ENCODE measurements at places on chromosomes 5 and 9.

GRCh38 chr9:5630081-5630507 is 1.2 kb downstream of the RIC1 start:
- DNase-seq: no peak

GRCh38 chr9:97625620-97626019 is 7.5 kb downstream of the TSTD2 start:
- no peak for DNase-seq

- no peak for DNase-seq
These were observed 60.3 kb downstream of the RICTOR start for GRCh38 chr5:39013938-39014337.

DNA sequence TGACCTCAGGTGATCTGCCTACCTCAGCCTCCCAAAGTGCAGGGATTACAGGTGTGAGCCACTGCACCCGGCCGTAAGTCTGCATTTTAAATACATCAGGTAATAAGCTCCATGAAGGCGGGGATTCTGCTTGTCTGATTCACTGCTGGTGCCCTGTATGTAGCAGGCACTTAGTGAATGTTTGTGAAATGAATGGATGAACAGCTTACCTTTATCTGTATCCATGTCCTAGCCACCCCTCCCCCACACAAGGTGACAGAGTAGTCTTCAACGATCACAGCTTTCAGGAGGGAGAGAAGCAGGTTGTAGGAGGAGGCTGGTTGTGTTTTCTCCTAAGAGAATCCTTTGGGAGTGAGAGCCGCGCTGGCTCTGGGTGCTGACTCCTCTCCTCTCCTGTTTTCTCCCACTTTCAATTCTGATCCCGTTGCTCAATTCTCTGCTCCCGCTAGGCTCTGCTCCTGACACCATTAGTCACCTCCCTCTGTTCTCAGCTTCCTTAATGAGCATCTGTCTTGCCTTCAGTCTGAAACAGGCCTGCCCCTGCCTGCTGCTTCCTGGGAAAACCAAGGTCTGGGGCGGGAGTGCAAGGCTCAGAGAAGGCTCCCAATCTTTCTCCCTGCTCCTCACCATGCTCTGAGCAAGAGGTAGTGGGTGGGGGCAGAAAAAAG is 88.8 kb upstream of the CTNNA1 start:
- DNase-seq: no peak

DNA sequence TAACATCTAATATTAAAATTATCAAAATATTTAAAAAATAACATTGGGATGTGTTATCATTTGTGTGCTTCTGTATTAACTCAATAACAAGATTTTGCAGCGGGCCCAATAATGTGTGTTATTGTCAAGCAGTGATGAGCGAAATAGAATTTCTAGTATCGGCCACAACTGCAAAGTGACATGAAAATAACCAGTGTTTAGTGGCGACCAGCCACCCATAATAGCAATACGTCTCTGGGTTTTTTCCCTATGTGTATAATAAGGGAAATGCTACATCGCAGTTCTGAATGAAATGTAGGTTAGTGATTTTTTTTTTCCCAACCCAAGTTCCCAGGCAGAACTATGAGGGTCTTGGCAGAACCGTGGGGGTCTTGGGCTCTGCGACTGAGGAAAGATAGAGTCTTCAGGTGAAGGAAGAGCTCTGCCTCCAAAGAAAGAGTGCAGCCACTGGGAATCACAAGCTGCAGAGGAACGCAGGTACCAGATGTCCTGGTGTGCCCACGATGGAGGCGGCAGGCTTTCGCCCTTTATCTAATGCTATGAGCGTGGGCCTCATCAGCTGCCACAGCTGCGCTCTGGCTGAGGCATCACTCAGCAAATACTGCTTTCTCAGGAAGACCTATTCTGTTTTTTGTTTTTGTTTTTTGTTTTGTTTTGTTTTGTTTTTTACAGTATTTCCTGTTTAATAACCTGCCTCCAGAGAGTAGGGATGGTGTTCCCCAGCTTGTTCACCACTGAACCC is 235.0 kb downstream of the ROR2 start:
- DNase-seq: no peak

DNA sequence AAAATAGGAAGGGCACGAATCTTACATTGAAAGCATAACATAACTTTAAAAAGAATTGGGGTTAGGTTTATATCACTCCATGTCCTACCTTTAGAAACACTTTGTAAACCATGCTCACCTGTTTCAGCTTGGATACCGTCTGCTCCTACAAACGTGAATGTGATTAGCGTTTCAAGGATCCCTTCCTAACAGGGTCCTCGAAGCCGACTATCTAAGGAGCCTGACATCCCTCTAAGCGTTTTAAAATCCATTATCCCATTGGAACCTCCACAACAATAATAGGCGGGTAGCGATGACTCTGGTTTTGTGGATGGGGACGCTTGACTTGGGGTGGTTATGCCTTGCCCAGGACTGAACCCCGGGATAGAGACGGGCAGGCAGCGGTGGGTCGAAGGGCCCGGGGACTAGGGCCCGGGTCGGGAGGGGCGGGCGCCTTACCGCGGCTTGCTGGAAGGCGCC is 937 bp downstream of the SVEP1 start:
- DNase-seq: no peak

DNA sequence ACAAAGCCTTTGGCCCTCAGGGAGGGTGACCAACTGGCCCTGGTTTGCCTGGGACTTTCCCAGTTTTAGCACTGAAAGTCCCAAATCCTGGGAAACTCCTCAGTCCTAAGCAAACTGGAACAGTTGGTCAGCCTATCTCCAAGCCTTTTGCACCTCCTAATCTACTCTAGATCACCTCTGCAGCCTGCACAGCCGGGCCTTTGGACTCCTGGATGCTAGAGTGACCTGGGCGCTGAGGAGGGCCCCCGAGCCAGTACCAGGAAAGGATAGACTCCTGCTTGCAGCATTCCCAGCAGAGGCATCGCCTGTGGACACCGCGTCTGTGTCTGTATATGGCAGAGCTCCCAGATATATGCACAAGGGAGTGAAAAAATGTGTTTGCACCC is 15.1 kb downstream of the IRF1 start:
- DNase-seq: no peak

DNA sequence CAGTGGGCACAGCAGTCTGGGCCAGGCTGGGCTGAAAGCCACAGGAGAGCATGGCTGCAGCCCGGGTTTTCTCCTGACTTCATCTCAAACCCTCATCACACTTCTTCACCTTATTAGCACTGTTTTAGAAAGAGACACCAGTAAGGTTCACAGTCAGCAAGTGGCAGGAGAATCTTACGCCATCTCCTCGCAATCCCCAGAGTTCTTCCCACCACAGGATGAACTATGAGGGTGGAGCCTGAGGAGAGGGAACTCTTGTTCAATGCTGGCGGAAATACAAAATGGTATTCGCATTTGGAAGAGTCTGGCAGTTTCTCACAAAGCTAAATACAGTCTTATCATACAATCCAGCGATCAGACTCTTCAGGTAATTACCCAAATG is 14.7 kb downstream of the BICD2 start:
- no peak for DNase-seq

DNA sequence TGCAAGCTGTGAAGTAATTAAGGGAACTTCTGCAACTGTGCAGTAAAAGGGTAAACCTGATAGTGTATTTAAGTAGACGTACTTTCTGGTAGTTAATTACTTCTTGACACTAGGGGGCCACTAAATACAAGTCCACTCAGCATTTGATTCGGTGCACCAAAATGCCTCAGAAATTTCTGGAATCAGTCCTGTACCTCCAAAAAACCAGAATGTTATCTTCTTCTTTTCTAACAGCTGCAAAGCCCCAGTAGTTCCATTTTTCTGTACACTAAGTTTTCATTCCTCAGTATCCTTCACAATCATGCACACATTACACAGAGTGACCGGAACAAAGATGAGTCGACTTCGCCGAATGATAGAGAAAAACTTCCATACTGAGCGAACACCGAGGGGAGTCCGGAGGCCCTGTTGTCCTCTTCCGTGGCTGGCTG is 484 bp downstream of the GFM2 start:
- no peak for DNase-seq

DNA sequence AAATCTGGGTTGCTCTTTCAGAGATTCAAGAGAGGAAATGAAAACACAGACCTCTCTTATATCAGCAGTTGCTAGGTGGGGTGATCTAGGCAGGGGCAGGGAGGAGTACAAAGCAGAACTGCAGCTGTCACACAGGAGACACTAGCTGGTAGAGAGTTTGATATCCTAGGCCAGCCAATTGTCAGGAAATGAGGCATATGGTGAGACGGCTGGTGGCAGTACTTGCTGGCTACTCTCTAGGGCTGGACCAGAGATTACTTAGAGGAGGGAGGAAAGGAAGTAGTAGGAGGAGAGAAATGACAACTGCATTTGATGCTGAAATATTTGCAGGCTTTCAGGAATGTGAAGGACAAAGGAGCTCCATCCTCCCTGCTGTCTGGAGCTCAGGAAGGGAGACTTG is 113.8 kb downstream of the TRIM32 start:
- DNase-seq: no peak

GRCh38 chr5:57566914-57567313 is 84.3 kb upstream of the ACTBL2 start:
- DNase-seq: peak; percentile 8

DNA sequence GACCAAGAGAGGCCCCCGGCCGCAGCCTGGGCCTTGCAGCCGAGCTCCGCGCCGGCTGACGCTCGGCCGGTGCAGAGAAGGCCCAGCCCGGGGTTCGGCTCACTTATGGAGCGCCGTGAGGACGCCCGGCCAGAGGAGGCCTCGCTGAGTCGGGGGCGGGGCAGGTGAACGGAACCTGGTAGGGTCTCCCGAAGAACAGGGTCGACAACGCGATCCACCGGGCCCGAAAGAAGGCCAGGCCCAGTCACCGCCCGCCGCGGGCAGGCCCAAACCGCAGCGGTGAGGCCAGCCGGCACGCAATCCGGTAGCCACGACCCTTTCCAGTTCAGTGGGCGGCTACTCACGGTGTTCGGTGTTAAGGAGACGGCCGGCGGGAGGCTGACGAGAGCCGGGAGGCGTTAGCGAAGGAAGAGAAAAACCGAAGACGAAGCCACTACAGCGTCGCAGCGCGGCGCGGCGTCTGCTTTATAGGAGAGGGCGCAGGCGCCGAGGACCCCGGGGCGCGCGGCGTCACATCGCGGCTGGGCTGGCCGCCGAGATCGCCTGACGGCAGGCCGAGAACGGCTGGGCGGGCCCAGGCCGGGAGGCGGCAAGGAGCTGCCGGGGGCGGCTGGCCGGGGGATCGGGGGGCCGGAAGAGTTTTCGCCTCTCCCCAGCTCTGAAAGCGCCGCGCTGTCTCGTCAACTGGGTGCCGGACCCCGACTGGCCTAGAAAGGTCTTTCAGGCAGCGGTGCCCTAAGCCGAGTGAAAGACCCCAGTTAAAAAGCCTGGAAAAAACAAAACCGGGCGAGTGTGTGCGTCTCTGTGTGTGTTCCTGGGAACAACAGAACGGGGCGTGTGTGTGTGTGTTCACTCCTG is at the start of gene SKP1:
TSS of gene SKP1 (minus strand) at position 440 of the 858 bp plus-strand sequence. CDS start 2,928 bp downstream, outside the sequence.
- DNase-seq: peak; percentile 82

DNA sequence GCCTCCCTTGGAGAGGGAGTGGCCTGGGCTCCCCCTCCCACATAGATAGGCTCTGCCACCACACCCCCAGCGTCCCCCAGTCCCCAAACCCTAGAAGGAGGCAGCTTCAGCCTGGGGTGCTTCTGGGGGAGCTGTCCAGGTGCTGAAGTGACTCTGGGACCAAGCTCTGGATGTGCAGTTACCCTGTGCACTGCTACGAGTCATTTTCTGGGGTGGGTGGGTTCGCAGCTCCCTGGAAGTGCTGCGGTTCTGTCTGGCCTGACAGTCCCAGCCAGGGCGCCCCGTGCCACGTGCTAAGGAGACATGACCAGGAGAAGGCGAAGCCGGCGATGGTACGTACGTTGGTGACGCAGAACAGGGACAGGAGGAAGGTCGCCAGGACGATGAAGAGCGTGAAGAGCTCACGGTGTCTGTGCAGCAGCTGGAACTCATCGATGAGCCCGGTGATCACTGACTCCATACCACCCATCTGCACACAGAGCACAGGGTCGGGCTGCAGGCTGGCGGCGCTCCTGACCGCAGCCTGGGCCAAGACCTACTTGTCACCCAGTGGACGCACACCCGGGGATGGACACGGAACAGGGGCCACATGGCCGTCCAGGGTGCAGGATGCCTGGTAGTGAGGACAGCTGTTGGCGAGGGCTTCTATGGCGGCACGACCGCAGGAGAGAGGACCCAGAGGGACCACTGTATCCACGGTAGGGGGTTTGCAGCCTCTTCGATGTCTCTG is 35.7 kb downstream of the SLC6A3 start:
- no peak for DNase-seq

GRCh38 chr9:128429513-128430086 is 8.9 kb downstream of the CERCAM start:
- no peak for DNase-seq

GRCh38 chr5:139459451-139459934 is 3.0 kb downstream of the ECSCR start:
- no peak for DNase-seq

- no peak for DNase-seq
These were observed 225.0 kb downstream of the FANCC start for GRCh38 chr9:95092262-95093072.

DNA sequence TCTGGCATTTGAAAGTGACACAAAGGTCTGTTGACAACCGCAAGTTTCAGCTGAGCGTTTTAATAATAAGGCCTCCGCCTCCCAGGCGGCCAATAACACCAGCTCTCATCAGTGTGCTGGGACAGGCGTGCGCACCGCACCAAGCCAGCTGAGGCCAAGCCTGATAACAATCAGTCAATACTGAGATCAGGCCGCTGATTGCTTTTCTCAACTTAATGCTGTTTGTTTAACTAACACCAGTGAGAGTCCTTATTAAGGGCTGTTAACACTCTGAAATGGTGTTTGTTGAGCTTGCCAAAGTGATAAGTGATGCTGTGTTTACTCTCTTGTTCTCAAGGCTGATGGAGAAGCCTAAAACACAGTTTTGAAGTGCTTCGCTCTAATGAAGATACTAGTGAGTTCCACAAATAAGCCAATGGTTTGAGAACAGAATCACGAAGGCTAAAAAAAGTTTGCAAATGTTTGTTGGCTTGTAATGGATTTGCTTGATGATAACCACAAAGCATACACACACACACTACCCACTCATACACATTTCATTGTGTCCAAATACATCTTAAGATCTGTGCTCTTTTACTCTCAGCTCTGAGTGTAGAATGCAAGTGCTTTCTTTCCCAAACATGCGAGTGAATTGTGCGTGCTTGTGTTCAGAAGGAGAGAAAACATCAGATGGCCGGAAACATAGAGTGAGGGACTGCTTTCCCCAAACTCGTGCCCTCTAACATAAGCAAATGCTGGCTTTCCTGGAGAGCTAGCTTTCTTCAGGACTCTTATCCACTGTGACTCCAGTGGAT is 330.4 kb upstream of the KLF4 start:
- DNase-seq: no peak

DNA sequence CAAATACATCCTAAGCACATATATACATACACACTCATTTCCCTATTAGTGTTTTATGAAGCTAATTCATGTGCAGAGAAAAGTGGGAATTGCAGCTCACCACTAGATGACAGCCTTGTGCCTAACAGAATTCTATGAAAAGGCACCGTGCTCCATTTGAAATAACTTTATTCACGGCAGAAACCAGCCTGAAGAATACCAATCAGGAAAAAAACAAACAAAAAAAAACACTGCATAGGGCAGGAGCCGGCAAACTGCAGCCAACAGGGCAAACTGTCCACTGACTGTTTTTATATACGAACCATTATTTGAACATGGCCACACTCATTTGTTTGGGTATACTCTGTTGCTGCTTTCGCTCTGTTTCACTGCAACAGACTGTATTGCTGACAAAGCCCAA is 33.6 kb downstream of the ERMP1 start:
- DNase-seq: no peak
